ENCODE measurements at places on chromosomes 3 and 15. TPM values are rescaled to one million over a fixed set of nuclear protein-coding genes. Genes with fewer than 3 reads are reported as not detected.

DNA sequence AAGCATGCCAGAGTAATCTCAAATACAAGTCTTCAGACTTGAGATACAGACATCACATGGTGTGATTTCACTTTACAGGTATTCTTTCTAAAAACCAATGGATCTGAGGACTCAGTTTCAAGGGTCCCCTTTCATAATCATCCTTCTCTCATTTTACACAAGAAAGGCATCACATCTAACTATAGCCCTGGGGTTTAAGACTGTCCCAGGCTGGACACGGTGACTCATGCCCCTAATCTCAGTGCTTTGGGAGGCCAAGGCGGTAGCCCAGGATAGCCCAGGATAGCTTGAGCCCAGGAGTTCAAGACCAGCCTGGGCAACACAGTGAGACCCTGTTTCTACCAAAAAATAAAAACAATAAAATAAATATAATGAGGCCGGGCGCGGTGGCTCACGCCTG lies 36.4 kb downstream of the UBP1 start:
- DNase-seq, result no peak

DNA sequence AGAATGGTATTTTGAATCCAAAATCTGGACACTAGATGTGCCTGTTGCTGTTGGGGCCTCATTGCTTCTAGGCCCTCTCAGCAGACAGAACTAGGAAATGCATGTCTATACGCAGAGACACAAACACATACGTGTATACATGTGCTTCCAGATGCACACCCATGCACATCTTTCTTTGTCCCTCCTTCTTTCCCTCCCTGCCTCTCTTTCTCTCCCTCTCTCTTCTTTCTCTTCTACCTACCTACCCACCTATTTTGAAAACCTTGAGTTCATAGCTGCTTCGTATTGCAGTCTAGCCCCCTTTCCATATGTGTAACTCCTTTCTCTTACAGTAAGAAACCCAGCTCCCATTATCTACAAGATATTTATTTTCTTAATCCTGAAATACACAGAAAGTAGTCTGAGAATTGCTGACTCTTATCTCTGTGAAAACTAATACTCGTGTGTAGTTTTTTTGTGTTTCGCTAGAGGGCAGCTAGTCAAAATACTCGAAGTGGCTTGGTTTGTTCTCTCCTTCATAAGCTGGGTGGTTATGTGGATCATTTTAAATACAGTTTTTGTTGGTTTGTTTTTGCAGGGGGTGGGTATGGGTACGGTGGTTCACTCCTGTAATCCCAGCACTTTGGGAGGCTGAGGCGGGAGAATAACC lies 18.5 kb downstream of the RPL32 start:
- DNase-seq, result no peak

GRCh38 chr15:69237718-69238117 lies 61.0 kb upstream of the PAQR5 start:
- DNase-seq, result no peak

DNA sequence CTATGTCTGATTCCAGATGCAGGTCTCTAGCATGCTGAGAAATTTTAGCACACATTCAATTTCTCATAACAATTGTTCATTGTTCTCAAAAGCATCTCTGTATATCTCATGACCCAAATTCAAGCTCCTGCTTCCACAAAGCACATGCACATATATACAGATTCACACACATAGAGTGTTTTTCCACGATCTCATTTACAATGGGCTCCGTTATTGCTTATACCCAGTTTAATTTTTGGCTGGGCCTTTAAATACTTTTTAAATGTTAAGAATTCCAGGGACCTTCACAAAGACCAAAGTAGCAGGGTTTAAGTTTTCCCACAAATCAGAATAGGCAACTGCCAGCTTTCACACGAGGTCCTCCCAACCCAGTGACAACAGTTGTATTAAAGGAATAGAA lies 333.5 kb upstream of the SEMA6D start:
- no peak for DNase-seq

- no peak for DNase-seq
Observed at GRCh38 chr3:31067004-31067403, 172.5 kb upstream of the GADL1 start.

GRCh38 chr15:81752546-81752942 lies 293.3 kb downstream of the MEX3B start:
- no peak for DNase-seq

DNA sequence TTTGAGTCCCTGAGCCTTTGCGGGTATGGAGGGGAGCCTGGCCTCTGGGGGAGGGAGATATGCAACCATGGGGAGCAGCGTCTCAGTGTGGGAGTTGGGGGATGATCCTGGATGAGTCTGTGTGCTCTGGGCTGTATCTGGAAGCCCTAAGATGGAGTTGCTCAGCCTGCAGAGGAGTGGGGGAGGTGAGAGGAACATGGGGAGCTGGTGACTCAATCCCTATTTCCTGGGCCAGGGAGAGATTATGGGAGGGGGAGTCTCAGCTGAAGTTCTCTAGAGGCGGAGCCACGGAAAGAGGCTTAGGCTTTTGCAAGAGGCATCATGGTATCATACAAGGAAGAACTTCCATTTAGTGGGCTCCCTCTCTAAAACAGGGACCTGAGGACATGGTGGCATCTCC lies 59.5 kb upstream of the TMEM115 start:
- no peak for DNase-seq

GRCh38 chr3:16180737-16181134 lies 6.3 kb downstream of the GALNT15 start:
- DNase-seq, result no peak

GRCh38 chr15:62845241-62846126 lies 197.1 kb upstream of the TPM1 start:
- DNase-seq, result no peak

GRCh38 chr3:135889443-135889842 lies 76.1 kb upstream of the PPP2R3A start:
- no peak for DNase-seq

GRCh38 chr15:56984681-56985481 lies 66.4 kb downstream of the TCF12 start:
- DNase-seq, result no peak

DNA sequence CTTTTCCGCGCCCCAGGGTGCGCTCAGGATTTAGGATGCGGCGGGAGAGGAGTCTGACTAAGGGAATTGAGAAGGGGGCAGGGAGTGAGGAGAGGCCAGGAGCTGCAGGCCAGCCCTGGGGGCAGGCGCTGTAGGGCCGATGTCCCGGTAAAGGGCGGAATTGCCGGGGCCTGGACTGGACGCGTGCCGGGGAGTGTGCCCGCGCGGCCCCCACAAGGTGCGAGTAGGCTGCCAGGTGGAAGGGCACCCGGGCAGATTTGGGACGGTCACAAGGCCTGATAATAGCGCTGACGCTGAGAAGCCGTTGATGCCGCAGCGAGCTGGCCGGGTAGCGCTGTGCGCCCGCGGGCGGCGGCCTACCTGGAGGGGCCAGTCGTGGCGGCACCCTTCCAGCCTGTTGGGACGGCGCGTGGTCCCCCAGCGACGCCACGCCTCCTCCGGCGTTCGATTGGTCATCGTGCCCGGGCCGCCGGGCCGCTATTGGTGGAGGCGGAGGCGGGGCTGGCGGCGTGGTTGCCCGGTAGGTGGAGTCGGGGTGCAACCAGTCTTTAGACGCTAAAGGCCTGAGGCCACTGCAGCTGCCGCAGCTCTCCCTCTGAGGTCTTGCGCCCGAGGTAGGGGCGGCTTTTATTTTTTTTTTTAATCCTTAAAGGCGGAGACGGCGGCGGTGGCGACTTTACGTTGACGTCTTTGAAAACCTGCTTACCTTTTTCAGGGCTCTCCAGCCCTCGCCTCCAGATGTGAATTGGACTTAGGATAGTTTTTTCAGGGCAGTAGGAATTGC lies 903 bp downstream of the SLC25A38 start:
- peak; percentile 98 for DNase-seq

- DNase-seq, result no peak
Observed at GRCh38 chr3:70392227-70392626, 79.8 kb upstream of the MDFIC2 start.

DNA sequence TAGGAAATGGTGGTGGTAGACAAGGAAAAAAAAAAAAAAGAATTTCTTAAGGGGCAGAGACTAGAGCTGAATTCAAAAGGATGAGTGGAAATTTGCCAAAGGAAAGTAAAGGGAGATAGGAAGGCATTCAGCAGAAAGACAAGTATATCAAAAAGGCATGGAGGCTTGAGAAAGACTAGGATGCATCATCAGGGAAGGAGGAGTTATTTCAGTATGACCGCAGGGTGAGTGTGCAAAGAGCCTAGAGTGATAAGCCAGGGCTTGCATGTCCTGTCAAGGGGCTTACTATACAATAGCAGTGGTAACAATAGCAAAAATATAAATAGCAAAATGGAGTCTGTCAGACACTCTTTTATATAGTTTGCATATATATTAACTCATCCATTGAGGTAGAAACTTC lies 112.0 kb downstream of the FRMD4B start:
- no peak for DNase-seq

- DNase-seq, result no peak
Observed at GRCh38 chr3:194956697-194957396, 271.2 kb downstream of the FAM43A start.

- DNase-seq, result no peak
Observed at GRCh38 chr3:80663426-80663825, 895.6 kb upstream of the ROBO1 start.

Gene NAA80
- total RNA-seq, result 16.7 TPM

Gene DRD3
- total RNA-seq, result not detected

Gene HHLA2
- total RNA-seq, result 1.1 TPM

Gene MORC1
- not detected for total RNA-seq

Gene ELL3
- total RNA-seq, result 2.4 TPM

Gene SLC9C1
- total RNA-seq, result not detected

Gene TGM5
- 0.16 TPM for total RNA-seq
